ENCODE measurements at places on chromosomes 5 and 9.

DNA sequence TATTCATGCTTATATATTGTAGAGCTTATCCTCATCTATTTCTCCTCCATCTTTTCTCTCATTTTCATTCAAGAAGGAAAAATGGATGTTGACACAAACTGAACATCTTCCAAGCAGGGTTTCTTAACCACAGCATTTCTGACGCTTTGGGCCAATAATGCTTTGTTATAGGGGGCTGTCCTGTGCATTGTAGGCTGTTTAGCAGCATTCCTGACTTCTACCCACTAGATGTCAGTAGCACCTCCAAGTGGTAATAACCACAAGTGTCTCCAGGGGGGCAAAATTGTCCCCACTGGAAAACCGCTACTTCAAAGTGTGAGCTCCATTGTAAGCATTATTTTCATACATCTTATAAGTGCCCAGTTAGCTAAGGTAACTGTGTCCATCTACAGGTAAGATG is 2.6 kb upstream of the TXNDC8 start:
- no peak for DNase-seq

- no peak for DNase-seq
These were observed 126.5 kb upstream of the PALM2AKAP2 start for GRCh38 chr9:109653470-109653869.

DNA sequence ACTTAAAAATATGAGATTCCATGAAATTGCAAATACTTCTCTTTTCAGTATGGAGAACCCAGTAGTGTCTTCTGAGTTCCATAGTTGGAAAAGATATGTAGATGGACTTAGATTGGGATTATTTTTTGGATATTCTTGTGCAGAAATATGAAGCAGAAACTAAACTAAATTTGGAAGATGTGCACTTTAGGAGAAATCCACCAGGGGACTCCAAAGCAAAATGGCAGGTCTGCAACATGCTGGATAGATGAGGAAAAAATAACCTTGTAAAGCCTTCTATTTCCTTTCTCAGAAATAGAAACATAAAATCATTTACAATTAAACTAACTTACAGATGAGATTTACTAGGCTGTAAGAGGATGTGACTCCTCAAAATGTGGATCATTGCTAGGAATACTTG is 49.2 kb upstream of the MINAR2 start:
- DNase-seq, result no peak

DNA sequence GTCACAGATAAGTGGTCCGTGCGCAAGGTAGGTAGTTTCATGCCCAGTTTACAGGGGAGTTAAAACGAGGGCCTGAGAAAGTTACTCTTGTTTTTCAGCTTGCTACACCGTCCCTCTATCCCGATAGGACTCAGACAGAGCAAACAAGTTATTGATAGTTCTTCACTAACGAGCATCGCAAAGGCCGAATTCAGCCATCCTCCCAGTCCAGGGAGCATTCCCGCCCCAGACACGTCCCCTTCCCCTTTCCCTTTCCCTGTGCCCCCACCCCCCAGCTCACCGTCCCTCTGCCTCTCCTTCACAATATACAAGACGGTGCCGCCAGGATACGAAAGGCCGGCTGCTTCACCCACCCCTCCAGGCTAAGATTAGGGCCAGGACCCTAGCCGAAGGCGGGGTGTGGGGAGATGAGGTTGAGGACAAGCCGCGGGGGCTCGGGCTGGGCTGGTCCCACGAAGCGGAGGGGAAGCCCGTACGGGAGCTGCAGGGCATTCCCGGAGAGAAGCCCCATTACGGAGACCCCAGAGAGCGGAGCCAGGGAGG is 599 bp downstream of the KIAA1191 start:
- no peak for DNase-seq

DNA sequence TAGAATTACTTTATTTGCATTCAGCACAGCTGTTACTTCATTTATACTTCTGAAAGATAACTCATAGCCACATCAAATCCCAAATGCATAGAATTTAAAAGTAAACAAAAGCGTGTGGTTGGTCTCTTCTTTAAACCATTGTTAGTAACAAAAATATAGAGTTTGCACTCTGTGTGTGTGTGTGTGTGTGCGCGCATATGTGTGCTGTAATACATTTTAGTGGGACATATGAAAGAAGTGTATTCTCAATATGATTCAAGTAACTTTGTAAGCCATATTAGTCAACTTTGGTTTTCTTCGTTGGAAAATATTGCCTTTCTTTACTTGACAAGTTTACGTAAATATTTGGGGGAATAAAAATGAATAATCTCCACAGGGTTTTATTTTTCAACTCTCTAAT is 106.1 kb upstream of the PRRC1 start:
- DNase-seq, result no peak

- DNase-seq, result no peak
These were observed 12.4 kb downstream of the MORN5 start for GRCh38 chr9:122172131-122172530.

DNA sequence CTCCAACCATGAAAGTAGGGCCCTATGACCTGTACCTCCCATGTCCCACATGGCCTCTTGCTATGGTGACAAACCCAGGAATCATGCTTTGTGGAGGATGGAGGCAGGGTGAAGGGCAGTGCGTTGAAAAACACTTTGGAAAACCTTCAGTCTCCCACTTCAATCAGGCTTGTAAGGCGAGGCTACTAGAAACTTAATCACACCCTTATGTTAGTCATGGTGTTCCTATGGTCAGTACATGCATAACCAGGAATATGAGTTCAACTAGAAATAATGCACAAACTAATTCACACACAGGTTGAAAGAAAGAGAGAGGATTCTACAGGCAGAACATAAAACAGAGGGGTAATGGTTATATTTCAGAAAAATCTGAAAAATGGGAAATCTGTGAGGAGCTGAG is 601.1 kb downstream of the KCTD16 start:
- no peak for DNase-seq

GRCh38 chr5:102922799-102923477 is 167.8 kb downstream of the PAM start:
- no peak for DNase-seq
